K562 (cell line): ENCODE measurements at places on chromosomes 5 and 9. TPM values are rescaled to one million over a fixed set of nuclear protein-coding genes. Genes with fewer than 3 reads are reported as not detected.

DNA sequence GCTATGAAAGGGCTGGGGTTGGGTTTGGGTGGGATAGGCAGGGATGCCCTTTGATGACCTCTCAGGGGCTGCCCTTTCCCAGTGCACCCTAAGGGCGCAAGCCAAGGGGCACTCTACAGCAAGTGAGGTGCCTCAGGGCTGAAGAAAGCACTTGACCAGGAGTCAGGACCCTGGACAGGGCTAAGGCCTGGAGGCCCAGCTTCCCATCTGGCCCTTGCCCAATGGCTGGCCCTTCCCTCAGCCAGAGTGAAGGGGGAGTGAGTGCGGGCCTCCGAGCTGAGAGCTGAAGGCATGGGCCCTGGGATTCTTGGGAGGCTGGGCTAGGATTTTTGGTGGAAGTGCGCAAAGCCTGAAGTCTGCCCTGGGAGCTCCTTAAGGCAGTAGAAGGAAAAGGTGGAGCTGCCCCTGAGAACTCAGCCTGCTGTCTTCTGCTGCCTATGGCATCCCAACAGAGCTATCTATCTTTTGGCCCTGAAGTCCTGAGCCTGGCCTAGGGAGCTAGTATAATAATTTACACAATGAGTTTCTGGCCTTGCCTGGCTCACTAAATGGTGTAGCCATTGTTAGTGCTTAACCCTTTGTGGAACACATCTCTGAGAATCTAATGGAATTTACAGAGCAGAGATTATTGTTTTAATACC is 16.4 kb downstream of the JADE2 start:
- peak; percentile 58 for DNase-seq

GRCh38 chr5:64165500-64166200 is at the start of gene RNF180:
Gene RNF180 (plus strand): TSS chr5:64165843. CDS start chr5:64200808, 34,965 bp downstream.
- no peak for DNase-seq

DNA sequence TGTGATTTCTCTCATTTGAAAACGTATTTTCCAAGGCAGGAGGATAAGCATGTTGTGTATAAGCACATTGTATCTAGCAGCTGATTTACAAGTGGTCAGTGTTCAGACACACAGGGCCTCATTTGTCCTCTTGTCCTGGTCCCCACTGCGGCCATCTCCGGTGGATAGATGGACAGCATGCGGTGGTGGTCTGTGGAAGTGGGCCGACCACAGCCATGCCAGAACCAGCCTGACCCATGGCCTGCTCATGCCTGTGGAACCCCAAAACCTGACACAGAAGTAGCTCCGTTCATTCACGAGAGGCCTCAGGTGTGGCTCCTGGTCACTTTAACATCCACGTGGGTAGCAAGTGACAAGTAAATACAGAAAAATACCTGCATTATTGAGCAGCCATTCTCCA is 14.6 kb downstream of the IRX2 start:
- DNase-seq = no peak

DNA sequence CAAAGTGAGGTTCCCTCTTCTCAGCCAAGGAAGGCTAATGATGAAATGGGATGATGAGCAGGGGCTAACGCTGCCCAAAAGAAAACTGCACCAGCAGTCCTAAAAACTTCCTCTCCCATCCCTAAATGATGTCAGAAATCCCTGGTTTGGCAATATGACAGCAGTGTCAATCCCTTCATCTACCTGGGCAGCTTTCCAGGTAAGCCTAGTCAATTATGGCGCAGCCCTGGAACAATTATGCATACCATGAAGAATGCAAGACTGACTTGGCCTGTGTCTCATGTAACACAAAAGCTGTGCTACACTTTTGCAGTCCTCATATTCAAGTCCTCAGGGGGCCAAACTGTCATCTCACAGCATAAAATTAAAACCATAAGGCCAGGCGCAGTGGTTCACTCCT is 7.0 kb downstream of the DMGDH start:
- DNase-seq = no peak

GRCh38 chr9:26813247-26813646 is 79.4 kb downstream of the CAAP1 start:
- no peak for DNase-seq

DNA sequence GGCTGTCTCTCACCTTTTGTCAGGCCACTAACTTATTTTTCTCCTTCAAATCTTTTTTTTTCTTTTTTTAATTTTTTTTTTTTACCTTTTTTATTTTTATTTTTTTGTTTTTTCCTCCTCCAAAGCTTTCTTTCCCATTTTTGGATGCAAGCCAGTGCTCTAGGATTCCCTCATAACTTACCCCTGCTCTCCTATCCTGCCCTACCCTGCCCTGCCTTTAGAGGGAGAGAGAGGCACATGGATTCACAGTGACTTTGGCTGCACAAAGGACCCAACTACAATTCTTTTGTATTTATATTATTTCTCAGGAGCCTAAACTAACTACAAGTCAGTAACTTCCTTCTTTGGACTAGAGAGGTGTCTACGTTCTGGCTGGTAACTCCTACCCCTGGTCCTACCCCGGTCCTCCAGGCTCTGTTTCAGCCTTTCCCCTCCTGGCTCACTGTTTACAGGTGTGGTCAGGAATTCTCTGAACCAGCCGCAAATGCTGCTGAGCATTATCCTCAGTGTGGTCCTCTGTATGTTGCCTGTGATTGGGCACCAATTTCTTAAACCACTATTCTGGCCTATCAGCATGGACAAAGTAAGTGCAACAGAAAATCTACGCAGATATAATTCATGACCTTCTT is 8.4 kb upstream of the RUSC2 start:
- DNase-seq = peak; percentile 65

DNA sequence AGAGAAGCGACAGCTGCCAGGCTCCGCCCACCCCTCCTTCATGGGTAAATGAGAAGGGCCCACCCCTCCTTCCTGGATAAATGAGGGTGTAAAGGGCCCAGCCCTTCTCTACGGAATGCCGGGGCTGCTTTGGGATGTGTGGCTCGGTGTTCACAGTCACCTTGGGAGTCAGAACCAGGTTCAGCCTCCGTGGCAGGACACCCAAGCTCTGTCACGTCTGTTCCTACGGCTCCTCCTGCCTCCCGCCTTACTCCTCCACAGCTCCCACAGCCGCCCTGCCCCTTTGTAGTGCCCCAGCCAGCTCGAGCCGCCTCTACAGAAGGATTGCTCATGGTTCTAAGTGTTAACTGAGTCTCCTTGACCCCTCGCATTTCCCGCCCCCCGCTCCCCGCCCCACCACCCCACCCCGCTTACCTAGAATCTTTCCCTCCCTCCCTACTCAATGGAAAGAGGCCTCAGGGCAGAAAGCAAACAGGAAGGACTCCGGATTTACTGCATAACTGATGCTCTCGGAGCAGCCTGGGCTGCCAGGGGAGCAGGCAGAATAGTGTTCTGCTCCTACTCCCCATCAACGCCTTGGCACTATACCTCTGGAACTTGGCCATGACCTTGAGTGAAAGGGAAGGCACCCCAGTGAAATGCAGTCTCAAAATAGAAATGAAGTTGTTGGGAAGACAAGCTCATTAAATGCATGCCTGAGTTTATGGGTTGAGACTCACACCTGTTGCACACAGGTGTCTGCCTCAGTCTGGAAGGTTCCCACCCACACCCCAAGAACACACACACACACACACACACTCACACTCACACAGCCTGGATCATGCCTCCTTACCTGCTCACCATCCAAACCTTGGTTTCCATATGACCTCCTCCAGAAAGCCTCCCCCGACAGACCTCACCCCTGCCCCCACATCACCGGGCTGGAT is 59.6 kb downstream of the NEURL1B start:
- no peak for DNase-seq

DNA sequence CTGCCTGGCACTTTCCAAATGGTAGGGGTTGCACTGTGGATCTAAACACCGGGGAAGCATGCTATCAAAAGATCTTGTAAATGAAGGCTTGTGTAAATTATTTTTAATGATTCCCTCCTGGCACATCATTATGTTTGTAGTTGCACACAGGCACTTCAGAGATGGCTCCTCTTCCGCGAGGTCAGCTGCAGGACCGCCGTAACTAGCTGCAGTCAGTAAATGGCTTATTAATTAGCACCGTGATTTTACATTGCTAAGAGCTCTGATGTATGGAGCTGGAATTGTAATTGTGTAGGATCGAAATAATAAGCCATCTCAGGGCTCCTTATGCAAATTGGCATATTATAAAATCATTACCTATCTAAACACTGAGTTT is 397.6 kb upstream of the IRX1 start:
- no peak for DNase-seq

GRCh38 chr5:175286981-175287380 is 157.0 kb downstream of the DRD1 start:
- DNase-seq = no peak

Gene OR5C1
- polyA plus RNA-seq = not detected in 2 replicates

DNA sequence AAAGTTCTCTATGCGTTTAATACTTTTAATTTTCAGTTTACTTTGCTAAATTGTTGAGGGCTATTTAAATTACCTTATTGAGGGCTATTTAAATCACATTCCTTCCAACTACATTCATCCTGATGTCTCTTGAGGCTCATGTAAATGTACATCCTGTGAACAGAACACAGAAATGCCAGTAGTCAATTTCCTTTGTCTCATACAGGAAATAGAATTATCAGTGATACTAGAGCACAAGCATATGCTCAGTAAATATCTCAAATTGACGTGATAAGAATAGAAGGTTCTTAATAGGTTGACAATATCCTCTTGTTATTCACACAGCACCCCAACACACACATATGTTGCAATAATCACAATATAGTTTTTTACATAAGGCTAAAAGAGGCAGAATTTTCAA is 449.0 kb downstream of the CYLC2 start:
- no peak for DNase-seq

GRCh38 chr9:121947775-121948174 is 145.3 kb downstream of the TTLL11 start:
- DNase-seq = no peak

DNA sequence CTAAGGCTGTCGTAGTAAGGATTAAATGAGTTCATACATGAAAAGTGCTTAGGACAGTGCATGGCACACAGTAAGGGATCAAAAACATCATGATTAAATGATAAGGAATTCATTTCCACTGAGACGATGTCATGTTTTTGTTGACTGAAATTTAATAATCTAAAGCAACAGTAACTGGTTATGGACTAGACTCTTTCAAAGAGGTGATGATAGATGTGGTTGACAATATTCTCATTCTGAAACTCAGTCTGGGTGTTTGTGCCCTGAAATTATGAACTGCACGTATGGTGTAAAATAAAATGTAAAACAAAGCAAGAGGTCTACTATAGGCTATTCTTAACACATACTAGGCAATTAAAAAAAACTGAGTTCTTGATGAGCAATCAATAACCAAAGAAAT is 280.0 kb downstream of the DENND1A start:
- DNase-seq = no peak

DNA sequence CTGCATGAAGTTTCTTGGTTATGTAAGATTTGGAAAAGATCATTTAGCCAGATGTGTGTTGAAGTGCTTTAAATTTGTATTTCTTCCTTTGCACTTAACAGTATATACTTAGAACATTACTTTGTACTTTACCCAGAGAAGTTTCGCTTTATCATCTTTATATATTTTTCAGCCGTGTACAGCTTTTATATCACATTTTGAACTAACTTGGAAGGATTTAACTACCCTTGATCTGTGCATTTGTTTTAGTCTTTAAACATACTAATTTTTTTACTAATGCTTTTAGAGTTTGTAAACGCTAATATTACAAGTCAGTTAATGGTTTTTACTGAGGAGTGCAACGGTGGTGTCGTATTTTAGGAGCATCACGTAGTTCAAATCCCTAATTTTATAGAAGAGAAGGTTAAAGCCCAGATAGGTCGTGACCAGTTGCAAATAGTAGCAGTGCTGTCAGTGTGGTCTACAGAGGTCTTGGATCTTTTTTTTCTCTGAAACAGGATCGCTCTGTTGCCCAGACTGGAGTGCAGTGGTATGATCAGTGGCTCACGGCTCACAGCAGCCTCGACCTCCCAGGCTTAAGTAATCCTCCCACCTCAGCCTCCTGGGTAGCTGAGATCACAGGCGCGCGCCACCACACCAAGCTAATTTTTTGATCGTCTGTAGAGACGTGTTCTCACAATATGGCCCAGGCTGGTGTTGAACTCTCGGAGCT is 2.0 kb downstream of the MATR3 start:
- DNase-seq = peak; percentile 62

Gene HBEGF
- polyA plus RNA-seq = 0.62 and 0.78 TPM in 2 replicates

Gene SLC34A1
- polyA plus RNA-seq = not detected in 2 replicates

GRCh38 chr5:108813673-108814072 is 66.0 kb downstream of the FER start:
- no peak for DNase-seq

Gene TAF11L10
- polyA plus RNA-seq = 0.20 TPM in 1 of 2 replicates, not detected in the other

GRCh38 chr5:88761939-88762338 is 121.0 kb downstream of the MEF2C start:
- DNase-seq = no peak

DNA sequence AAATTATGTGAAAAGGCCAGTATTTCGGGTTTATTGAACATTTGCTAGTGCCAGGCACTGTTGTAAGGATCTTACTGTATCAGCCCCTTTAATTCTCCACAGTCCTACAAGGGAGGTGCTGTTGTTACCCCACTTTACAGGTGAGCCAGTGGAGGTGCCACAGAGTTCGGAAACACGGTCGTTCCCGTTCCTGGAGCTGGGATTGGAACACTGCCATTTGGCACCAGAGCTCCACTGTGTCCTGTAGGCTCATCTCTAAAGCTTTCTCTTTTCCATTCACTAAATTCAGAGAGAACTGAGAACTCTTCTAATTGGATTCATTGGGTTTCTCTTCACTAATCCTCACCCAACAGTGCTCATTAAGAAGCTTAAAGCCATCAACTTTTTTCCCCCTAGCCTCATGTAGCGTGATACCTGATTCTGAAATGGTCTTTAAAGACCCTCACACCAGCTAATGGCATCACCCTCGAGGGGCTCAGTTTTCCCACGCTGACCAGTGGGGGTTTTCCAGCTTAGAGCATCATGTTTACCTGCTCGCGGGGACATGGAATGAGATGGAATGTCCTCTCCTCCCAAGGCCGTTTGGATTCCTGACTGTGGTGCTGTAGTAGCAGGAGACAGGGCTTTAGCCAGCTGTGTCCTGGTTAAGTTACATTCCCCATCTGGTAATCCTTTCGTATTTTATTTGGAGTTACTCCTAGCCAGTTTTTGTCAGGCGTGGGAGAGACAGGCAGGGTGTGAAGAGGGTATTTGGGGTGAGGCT is 5.8 kb downstream of the ERGIC1 start:
- no peak for DNase-seq

- DNase-seq = no peak
Observed at GRCh38 chr5:65672796-65673195, 48.0 kb downstream of the SHLD3 start.

- DNase-seq = no peak
Observed at GRCh38 chr9:35533398-35533797, 43.5 kb downstream of the RUSC2 start.

Gene PALM2AKAP2
- polyA plus RNA-seq = not detected in 2 replicates
